ENCODE measurements at places on chromosomes 13 and 19.
A peak's percentile ranks its signal among the peaks of the same experiment; 100 is the strongest.

GRCh38 chr19:10505583-10506229 lies 2.5 kb upstream of the KEAP1 start:
- DNase-seq: no peak

- peak; percentile 40 for DNase-seq
Observed at GRCh38 chr13:99916366-99917103, 55.0 kb downstream of the ZIC5 start.

DNA sequence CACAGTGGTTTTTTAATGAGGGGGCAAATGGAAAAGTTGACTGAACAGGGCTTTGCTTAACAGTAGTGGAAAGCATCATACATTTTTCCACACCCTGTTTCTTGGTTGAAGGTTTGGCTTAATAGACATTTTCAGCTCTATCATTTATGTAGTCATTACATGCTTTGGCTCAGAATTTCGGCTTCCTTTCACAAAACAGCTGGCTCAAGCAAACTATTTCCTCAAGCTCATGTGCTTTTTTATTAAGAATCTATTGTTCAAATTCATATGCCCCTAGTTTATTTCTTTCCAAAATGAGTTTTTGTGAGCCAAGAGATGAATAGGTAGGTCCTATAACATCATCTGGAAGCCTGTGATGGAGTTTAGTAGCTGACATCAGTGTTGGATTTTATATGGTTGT lies 113.8 kb downstream of the SLITRK6 start:
- DNase-seq: no peak

DNA sequence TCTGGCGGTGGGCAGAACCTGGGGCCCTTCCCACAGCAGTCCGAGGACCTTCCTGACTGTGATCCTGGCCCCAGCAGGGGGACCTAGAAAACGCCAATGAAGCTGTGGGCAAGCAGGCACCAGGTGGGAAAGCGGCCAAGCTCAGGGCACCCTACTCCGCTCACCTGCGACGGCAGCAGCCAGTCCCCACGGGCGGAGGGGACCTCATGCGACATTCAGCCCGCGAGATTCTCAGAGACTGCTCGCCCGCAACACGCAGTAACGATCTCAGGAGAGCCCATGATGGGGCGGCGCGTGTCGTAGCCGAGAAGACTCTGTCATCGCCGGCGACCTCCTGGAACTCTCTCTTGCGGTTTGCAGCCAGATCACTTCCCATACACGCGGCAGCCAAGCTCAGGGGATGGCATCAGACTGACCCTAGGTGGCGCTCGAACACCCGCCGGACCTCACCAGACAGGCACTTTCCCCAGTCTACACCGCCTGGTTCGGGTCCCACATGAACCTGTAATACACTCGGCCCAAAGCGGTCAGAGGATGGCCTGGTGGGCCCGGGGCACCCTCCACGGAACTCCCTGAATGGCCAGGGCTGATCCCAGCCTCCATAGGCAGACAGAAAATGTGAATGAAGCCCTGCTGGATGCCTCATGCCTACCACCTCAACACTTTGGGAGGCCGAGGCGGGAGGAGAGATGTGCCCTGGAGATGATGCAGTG lies 26.5 kb downstream of the MAN2B1 start:
- DNase-seq: peak; percentile 59

DNA sequence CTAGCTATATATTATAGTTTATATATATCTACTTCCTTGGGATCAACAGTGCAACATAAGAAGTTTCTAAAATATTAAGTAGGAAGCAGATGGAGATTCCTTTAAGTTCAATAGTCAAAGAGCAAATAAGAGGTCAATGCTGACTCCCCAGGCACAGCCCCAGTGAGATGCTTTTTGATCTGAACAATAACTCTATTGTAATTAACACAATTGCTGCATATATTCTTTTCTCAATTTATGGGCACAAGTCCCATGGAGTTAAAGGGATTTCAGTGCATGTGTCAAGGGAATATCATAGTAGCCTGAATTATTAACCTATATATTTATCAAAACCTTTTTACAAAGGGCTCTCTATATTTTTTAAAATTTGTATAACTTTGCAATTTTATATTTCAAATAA lies 180.8 kb downstream of the SPRY2 start:
- DNase-seq: no peak

DNA sequence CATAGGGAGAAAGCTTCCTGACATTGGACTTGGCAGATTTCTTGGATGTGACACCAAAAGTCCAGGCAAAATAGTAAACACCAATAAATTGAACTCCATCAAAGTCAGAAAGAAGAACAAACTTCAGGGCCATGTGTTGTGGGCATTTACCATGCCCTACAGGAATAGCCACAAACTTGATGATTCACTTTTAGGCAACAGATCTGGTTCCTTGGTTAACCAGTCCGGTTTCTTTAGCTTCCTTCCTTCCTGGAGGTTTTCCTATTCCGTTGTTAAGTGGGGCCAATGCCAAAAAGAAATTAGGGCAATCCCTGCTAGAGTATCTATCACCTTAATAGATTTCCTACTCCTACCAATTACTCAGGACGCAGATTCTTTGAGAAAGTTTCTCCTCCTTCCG lies 25.2 kb downstream of the IGFL1 start:
- DNase-seq: no peak

DNA sequence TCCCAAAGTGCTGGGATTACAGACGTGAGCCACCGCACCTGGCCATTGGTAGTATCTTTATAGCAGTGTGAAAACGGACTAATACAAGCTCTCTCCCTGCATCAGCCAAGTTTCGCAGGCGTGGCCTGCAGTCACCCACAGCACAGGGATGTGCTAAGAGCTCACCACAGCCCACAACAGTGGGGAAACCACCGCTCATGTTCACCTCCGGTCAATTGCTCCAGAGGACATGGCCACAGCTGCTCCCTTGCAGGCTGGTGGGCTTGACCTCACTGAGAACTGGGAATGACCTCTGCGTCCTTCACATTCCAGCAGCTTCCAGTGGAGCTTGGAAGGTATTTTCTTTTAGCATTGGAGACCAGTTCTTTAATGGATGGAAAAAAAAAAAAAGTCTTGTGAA lies 156.4 kb downstream of the KCTD15 start:
- no peak for DNase-seq

- no peak for DNase-seq
Observed at GRCh38 chr13:113753171-113753570, 5.9 kb upstream of the TMEM255B start.

DNA sequence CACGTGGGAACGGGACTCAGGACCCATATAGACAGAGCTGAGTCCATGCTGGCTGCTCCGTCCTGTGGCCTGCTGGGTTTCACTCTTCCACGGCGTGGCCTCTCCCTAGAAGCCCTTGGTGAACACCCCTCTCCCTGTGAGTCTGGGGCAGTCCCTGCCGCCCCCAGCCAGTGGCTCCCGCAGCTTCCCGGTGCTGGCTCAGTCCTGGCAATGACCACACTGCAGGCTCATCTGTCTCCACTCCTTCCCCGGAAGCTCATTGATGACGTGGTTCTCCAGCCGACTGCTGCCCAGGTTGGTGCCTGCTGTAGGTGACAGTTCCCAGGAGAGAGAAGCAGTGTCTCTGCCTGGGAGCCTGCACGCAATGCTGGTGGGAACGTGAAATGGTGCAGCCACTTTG lies 2.1 kb upstream of the TEX29 start:
- no peak for DNase-seq

DNA sequence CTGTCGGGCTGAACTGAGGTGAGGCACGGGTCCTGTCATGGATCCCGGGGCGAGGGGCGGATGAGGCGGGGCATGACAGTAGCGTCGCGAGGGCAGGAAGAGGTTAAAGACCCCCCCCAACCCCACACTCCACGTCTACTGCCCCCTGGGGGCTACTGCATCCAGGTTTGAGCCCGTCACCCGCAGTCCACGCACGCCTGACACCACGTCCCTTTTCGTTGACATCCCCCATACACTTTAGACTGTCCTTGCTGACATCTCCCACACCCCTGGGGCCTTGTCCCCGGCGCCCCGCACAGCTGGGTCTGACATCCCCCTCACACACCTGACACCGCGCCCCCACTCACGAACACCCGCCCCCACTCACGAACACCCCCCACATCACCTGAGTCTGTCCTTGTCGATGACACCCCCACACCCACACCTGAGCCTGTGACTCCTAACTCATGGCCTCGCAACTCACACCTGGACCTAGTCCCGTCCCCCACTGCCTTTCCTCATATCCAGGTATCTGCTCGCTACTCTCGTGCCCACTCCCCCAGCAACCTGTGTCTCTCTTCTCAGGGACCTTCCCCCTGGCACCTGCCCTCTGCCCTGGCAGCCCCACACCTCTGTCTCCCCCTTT lies 416 bp downstream of the SLC25A42 start:
- no peak for DNase-seq

DNA sequence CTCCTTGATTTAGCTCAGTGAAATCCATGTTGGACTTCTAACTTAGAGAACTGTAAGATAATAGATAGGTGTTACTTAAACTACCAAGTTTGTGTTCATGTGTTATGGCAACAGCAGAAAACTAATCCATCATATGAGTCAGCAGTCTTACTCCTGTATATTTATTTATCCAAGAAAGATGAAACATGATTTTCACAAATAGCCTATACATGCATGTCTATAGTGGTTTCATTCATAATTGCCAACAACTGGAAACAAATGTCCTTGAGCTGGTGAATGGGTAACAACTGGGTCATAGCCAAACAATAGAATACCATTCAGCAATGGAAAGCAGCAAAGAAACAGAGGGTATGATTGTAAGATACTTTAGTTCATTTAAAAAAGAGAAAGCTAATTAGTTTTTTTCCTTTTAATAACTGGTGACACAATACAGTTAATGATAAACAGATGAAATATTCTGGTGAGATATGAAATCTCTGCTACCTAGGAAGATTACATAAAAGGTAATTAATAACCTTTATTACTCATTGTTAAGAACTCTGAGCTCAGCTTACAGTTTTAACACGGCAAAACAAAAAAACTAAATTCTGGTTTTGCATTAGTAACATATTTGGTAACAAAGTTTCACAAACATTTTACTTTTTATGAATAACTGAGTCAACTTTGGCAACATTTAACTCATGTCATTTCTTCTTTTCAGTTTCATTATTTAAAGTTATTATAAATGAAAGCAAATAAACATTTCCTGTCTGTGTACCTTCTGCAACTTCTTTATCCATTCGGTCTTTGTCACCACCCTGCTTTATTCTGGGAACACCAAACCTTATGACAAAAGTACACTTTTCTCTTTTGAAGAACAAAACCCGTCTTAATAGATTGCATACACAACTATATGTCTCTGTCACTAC lies 181.3 kb downstream of the LIG4 start:
- no peak for DNase-seq

DNA sequence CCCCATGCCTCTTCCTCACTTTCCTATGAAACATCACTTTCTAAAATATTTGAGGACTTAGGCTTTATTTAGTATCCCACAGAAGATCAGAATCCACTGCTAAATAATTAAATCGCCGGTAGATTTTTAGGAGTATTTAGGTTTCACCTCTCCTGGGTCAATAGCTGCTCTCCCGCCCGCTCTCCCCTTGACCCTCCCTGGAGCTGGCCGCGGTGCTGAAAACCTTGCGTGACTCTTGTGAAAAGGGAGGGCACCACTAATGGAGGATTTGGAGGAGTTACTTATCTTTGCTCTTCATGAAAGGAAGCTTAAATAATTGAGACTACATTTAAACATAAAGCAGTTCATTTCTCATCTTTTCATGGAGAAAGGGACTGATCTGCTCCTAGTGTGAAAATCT lies 14.1 kb downstream of the POU4F1 start:
- no peak for DNase-seq

- no peak for DNase-seq
Observed at GRCh38 chr13:110352735-110353134, 45.7 kb downstream of the COL4A2 start.

DNA sequence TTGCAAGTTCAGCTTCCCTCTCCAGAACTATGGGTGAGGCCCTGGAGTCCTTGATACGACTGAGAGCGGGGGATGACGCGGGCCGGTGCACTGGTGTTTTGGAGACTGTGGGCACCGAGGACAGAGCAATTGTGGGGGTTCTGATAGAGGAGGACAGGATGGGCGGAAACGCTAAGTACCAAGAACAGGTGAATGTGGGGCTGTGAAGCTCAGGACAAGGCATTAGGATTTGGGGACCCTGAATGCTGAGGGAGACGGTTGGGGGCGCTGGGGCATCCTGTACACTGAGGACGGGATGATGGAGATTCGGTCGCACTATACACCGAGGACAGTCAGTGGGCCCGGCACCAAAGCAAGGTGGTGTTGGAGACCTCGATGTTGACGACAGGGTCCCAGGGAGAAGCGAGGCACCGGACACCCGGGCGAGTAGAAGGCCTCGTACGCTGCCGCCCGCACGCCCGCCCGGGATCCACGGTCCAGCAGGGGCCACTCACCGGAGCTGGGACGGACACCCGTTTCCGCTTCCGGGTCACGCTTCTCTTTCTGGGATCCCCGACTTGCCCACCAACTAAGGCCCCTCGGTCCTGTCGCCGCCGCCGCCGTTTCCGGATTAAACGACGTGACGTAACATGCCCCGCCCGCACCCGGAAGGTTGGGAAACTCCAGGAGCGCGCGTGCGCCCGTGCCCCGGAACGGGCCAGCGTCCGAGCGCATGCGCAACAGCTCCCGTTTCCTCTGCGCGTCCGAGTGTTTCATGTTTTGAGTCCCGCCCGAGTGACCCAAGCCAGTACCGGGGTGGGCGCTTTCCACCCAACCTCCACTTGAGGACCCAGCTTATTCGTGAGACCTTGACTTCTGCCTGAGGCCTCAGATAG lies at the start of gene CHMP2A:
Gene CHMP2A, minus strand, starts transcription at position 612 of the 875 bp plus-strand sequence. CDS start 893 bp downstream, outside the sequence.
- DNase-seq: no peak

DNA sequence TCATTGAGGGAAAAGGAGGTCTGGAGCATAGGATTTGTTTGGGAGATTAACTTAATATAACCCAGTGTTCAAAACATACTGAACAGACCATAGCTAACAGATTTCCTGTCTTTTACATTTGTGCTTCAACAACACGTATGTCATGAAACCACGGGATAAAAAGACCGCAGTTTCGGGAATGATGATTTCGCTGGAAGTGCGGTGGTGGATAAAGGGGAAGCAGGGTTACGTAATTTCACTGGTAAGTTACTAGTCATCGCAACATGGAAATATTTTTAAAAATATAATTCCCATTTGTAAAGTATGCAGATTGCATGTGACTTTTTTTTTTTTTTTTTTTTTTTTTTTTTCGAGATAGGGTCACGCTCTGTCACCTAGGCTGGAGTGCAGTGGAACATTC lies 237.4 kb downstream of the LMO7 start:
- no peak for DNase-seq

Measured in NCI-H2029 treated with DMSO at 0.1 percent for 48 hours (cell line).